ENCODE measurements at places on chromosomes 3 and 15.

- ATAC-seq = no peak
Measured at GRCh38 chr3:145776782-145777408, 384.1 kb downstream of the PLOD2 start.

DNA sequence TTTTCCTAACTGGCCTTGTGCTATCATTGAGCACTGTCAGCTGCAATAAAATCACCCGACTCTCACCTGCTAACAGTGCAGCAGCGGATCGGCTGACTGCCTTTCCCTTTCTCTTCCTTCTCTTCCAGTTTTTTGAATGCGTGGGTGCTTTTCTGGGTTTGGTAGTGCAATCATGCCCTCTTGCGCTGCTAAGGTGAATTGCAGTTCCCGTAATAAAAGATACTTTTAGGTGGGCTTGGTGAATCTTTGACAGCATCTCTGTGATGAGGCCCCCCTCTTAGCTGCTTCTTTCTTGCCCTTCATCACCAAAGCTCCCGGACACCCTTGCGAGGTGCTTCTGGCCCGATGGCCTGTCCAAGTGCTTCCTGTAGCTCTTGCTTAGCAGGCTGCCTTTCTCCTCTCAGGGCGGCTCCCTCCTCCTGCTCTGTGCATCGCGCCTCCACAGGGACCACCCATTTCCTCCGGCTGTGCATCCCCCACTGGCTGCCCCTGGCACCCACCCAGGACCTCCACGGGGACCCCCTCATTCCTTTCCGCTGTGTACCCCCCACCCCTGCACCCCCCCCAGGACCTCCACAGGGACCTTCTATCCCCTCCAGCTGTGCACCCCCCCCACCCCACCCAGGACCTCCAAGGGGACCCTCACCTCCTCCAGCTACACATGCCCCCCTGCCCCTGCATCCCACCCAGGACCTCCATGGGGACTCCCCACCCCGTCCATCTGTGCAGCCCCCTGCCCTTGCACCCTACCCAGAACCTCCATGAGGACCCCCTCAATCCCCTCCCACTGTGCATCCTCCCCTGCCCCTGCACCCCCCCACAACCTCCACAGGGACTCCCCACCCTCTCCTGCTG lies 50.8 kb upstream of the RPL32 start:
- peak; percentile 32 for ATAC-seq

GRCh38 chr3:126124896-126125295 lies 41.0 kb upstream of the SLC41A3 start:
- no peak for ATAC-seq

DNA sequence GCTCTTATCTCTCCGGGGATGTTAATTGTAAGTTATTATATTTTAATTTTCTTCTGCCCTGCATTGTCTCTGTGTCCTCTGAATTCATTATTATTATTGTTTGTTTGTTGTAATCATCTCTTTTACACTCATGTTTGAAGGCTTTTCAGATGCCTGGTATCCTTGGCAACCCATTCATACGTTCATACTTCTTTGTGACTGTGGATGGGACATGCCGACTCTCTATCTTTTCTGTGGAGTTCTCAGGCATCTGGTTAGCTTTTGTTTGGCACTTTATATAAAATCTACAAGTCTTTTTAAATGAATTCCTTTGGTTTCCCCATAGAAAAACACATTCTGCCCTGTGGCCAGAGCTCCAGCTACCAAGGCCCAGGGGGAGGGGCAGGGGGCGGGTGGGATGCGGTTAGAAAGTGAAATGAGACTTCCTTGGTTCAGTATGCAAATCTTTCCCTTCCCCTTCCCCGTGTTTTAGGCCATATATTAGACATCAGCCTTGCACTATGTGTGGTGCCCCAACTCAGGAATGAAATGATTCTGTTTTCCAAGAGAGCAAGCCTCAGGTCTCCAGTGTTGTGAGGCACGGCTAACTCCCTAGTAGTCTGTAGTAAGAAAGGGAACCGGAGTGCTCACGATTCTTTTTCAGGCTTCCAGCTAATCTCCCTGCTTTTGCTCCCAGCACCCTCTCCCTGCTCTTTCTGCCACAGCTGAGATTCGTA lies 79.2 kb downstream of the SST start:
- no peak for ATAC-seq

- ATAC-seq = no peak
Measured at GRCh38 chr15:92400980-92401787, 7.5 kb downstream of the ST8SIA2 start.

GRCh38 chr3:105755121-105755886 lies 113.5 kb downstream of the CBLB start:
- ATAC-seq = no peak

DNA sequence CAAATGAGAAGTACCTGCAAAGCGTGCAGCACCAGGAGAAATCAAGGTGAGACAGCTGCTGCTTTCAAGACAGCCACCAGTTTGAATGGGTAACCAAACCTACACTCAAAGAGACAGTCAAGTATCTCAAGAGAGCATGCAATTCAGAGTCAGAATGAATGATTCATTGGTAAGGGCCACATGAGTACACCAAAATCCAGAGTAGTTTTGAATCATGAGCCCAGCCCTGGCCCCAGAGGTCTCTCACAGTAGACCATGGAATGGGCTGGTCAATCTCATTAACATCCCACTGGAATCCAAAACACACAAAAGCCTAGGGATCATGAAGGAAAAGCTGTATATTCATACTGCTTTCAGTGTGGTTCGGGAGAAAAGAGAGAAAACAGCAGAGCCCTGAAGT lies 242.8 kb downstream of the TBL1XR1 start:
- no peak for ATAC-seq

- ATAC-seq = no peak
Measured at GRCh38 chr3:120473389-120473788, 22.6 kb upstream of the FSTL1 start.

DNA sequence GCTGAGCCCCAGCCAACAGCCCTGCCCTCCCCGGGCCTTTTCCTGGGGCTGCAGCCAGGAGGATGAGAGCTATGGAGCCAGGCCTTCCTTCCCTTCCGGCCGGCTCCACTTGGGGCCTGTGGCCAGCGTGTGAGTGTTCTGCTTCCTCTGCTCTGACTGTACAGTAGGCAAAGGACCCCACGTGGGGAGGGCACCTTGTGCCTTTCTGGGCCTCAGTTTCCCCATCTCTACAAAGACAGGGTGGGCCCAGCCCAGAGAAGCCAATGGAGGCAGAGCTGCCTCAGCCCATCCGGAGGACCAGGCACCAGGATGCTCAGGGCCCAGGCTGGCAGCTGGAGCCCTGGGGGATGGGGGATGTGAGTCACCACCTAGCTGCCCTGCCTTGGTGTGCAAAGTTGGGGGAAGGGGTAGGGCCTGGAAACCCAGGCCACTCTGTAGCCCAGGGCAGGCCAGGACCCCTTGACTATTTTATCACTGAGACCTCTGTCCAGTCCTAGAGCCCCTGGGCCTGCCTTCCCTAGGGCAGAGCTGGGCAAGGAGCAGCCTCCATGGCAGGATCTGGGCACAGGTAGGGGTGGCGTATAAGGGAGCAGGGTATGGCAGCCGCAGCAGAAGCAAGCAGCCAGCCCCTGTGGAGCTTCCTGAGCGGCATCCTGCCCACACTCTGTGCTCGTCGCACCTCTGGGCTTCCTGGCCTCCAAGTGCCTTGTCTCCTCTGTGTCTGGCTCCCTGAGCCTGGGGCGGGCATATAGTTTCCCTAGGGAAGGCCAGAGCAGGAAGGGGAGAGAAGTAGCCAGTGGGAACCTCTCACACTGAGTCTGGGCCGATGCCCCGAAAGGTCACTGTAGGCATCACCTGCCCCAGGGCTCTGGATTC lies 1.8 kb downstream of the PSTPIP1 start:
- peak; percentile 46 for ATAC-seq

GRCh38 chr15:94683902-94684301 lies 452.5 kb downstream of the MCTP2 start:
- no peak for ATAC-seq

- ATAC-seq = no peak
Measured at GRCh38 chr15:39414201-39414600, 166.7 kb upstream of the THBS1 start.

DNA sequence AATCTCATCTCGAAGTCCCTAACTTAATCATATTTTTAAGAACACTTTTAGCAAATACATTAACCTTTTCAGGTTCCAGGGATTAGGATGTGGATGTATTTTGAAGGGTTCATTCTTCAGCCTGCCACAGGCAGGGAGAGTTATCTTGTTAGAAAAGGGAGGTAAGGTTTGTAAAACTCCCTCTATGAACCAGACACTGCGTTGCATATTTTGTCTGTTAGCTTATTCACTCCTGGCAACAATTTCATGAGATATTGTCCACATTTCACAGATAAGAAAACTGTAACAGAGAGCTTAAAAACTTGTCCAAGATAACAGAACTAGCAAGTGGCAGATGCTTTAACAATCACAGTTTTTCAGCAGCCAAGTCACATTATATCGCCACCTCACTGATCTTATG lies 155.4 kb downstream of the DIPK2A start:
- ATAC-seq = no peak

DNA sequence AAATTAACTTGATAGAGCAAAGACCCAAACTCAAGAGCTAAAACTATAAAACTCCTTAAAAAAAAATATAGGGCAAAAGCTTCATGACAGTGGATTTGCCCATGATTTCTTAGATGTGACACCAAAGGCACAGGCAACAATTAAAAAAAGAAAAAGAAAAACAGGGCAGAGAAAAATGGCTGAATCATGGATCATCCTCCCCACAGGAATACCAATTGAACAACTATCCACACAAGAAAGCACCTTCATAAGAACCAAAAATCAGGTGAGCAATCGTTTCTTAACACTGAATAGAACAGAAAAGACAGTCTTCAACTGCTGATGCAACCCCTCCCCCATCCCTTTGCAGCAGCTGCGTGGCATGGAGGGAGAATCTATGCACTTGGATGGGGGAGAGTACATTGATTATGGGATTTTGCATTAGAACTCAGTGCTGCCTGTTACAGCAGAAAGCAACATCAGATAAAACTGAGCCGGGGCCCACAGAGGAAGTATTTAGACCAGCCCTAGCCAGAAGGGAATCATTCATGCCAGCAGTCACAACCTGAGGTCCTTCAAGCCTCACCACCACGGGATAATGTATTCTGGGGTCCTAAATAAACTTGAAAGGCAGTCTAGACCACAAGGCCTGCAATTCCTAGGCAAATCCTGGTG lies 15.7 kb downstream of the C3orf33 start:
- ATAC-seq = no peak

- ATAC-seq = no peak
Measured at GRCh38 chr3:6791161-6791560, 69.8 kb upstream of the GRM7 start.

GRCh38 chr15:26874774-26875475 lies 8.1 kb downstream of the GABRA5 start:
- no peak for ATAC-seq

DNA sequence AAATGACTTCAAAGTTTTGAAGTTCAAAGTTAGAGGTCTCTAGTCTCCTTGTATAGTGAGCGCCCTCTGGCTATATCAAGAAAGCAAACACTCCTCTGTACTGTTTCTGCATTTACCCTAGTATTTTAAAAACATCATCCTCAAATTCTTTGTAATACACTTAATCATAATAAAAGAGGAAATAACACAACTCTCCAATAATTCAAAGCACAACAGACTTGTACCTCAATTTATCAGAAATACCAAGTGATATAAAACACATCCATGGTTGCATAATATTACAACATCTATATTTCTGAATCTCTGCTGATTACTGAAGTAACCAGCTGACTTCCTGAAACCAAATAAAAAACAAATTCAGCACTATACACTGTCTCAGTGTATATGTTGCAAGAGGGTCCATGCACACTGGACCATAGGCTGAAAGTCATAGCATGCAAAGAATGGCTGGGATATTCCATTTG lies 12.5 kb downstream of the PLOD2 start:
- no peak for ATAC-seq

- ATAC-seq = peak; percentile 79
Measured at GRCh38 chr3:188594139-188594538, 440.2 kb downstream of the LPP start.

GRCh38 chr3:73030073-73030597 lies 31.3 kb upstream of the EBLN2 start:
- no peak for ATAC-seq

DNA sequence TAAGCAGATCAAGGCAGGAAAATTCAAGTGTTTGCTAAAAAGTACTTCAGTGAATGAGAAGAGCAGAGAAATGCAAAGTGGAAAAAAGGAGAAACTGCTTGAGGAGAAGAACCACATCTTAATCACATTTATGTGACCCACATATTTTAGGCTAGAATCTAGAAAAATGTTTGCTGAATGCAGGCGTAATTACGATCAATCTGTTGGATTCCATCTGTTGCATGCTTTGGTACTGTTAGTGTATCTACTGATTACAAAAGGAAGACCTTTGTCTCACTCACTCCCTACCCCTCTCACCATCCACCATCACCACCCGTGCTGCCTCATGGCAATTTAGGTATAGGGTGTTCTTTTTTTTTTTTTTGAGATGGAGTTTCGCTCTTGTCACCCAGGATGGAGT lies 9.7 kb upstream of the TBL1XR1 start:
- ATAC-seq = no peak

DNA sequence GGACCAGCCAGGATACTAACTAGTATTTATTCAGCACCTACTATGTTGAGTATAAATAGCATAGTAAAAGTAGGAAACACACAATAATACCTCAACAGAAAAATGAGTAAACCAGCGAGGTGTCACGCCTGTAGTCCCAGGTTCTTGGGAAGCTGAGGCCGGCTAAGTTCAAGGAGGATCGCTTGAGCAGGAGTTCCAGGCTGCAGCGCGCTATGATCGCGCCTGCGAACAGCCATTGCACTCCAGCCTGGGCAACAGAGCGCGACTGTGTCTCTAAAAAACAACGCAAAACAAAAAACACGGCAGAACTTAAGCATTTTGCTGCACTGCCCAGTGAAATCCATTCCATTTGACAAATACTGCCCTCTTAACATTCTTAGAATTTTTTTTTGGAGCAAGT lies 1.3 kb upstream of the DENND6A start:
- ATAC-seq = no peak

DNA sequence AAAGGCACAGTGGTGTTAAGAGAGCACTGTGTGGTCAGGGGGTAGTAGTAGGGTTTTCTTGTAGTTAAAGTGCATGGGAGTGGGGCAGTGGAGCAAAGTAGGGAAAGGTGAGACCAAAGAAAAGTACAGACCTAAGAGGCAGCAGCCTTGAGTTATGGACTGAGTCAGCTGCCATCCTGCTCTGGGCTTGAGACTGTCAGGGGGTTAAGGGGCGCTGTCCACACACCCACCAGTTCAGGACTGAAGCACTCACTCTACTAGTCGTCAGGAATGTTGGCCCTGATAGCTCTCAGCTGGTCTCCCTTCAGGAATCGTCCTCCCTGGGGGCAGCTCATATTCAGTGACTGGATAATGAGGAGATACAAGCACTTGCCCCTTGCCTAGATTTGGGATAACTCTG lies 7.9 kb downstream of the CCR4 start:
- no peak for ATAC-seq

DNA sequence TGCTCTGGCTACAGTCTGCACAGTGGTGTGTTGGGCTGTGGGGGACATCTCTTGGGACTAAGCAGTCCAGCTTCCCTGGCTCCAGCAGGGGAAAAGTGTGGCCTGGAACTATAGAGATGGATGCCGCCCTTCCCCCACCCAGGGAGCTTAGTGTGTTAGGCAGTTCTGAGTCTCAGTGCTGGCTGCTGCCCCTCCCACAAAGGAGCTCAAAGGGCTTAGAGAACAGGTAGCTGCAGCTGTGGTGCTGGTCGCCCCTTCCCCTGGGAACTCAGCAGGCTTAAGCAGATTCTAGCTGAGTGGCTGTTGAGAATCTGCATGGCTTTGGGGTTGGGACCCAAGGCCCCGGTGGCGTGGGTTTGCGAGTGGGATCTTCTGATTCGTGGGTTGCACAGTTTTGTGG lies 190.8 kb downstream of the PDCD6IP start:
- no peak for ATAC-seq
